Endothelial cell of umbilical vein (primary cell): ENCODE measurements at places on chromosomes 7 and 10. TPM values are rescaled to one million over a fixed set of nuclear protein-coding genes. Genes with fewer than 3 reads are reported as not detected.

- no peak for DNase-seq
- H3K27me3 ChIP-seq: no peaks in the 10 kb centered on the region
- no peak overlapping the region for H3K4me3 ChIP-seq
- H3K27ac ChIP-seq: no peak overlapping the region
- peaks cover 15% of the 10 kb centered on the region for H3K4me1 ChIP-seq
These were observed 27.5 kb upstream of the NAMPT start for GRCh38 chr7:106312099-106312871.

DNA sequence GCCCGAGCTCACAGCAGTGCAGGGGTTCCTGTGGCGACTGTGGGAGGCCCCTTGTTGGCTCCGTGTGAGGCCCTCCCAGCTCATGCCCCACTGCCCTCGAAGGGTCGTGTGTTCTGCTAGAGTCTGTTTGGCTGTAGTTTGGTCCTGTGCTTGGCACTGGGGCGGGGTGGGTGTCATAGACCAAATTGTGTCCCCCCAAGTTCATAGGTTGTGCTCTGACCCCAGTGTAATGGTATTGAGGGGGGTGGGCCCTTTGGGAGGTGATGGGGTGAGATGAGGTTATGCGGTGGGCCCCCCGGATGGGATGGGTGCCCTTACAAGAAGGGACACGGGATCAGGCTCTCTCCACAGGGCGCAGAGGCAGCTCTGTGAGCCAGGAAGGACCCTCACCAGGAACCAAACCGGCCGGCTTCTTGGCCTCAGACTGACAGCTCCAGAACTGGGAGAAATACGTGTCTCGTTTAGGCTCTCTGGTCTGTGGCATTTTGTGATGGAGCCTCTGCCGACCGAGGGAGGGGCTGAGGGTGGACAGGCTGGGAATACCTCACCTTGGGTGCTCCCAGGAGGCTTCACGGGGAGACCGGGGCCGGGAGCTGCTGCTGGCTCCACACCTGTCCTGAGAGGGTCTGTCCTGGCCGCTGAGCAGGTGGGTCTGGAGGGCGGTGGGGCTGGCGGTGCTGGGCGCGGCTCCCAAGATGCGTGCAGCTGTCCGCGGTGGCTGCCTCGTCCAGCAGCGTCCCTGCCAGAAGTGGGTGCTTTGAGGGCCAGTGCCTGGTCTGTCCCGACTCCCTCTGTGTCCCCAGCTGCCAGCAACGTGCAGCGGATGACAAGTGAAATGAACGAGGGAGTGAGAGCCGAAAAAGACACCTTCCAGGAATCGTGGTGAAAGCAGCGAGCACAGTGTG lies 89.4 kb downstream of the INPP5A start:
- no peaks in the 10 kb centered on the region for H3K36me3 ChIP-seq
- no peak overlapping the region for H3K27ac ChIP-seq
- H3K4me1 ChIP-seq: peaks cover 12% of the 10 kb centered on the region
- H3K4me3 ChIP-seq: no peak overlapping the region
- H3K27me3 ChIP-seq: no peaks in the 10 kb centered on the region

- no peaks in the 10 kb centered on the region for H3K4me1 ChIP-seq
- H3K4me3 ChIP-seq: no peak overlapping the region
- no peak overlapping the region for H3K27ac ChIP-seq
- no peaks in the 10 kb centered on the region for H3K27me3 ChIP-seq
- no peak for DNase-seq
These were observed 70.1 kb upstream of the PLPP4 start for GRCh38 chr10:120386896-120387295.

DNA sequence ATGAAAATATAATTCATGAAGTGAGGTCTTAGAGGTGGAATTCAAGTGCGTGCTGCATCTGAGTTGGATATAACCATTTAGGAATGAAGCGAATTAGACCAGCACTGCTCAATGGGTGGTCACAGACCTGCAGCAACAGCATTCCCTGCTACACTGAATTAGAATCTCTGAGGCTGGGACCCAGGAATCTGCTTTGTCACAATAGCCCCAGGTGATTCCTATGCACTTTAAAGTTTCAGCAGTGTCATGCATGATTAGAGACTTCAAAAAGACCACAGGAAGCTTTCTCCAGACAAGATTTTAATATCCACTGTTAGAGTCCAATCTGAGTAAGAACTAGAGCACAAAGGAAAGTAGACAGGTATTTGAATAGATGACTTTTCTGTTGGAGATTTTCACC lies 352.8 kb upstream of the VSTM2A start:
- DNase-seq: no peak
- H3K36me3 ChIP-seq: no peaks in the 10 kb centered on the region
- no peaks in the 10 kb centered on the region for H3K4me1 ChIP-seq
- no peak overlapping the region for H3K27ac ChIP-seq

DNA sequence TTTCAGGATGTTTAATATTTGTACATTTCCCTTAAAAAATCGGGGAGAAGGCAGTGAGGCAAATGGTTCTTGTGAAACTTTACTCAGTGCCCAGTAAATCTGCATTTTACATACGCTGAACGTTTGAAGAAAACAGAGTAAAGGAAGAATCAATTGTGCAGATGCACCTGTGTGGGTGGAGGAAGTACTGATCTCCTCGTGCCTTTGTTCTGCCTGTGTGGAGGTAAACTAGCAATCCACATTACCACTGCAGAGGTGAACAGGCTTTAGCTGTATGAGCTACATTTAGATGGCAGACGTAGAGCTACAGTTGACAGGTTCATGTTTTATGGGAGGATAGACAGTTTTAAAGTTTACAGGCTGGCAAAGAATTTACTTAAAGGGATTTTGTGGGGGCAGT lies 62.7 kb upstream of the VIPR2 start:
- no peaks in the 10 kb centered on the region for H3K36me3 ChIP-seq
- no peak for DNase-seq
- H3K27me3 ChIP-seq: no peaks in the 10 kb centered on the region
- no peak overlapping the region for H3K27ac ChIP-seq
- H3K4me1 ChIP-seq: no peaks in the 10 kb centered on the region

Gene TSPAN12
- polyA plus RNA-seq: 6.3 and 9.3 TPM in 2 replicates
